ENCODE measurements at places on chromosomes 7 and 10.

DNA sequence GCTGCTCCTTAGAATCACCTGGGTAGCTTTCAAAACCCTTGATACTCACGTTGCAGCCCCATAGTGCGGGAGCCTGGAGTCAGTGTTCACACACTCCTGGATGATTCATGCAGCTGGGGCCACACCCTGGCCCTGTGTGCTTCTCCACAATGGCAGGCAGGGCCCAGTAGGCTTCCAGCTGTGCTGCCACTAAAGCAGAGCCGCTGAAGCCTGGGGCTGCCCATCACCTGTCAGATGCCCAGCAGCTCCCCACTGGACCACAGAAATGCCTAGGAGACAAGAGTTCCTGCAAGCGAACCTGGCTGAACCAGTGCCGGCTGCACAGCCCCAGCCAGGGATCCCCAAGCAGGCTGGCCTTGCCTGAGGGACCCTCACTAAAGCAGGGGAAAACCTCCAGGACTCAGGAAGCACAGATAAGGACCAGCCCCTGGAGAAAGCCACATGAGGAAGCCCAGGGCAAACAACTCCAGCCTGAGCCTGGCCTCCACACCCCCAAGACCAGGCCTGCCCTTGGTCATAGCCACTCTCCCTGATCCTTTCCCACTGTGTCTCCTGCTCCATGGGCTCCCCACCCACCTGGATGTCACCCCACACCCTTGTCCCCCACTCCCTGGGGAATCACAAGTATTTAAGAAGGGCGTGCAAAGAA lies 111.9 kb downstream of the GRID1 start:
- DNase-seq = no peak

GRCh38 chr7:159039716-159040115 lies 105.0 kb downstream of the VIPR2 start:
- no peak for DNase-seq

DNA sequence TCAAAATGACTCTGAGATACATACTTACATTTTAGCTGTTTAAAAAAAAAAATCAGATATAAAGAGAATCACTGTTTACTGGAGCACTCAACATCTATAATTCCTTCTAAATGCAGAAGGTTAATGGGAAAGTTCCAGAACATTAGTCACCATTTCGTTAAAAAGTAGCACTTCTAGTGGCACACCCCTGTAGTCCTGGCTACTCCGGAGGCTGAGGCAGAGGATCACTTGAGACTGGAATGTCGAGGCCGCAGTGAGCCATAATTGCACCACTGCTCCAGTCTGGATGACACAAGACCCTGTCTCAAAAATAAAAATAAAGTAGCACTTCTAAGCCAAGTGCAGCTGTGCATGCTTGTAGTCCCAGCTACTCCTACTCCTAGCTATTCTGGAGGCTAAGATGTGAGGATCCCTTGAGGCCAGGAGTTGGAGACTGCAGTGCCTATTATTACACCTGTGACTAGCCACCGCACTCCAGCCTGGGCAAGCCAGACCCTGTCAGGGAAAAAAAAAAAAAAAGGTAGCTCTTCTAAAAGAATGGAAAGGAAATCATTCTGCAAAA lies 2.2 kb downstream of the FGFBP3 start:
- DNase-seq = no peak

GRCh38 chr7:50853311-50853710 lies 70.6 kb upstream of the GRB10 start:
- no peak for DNase-seq

DNA sequence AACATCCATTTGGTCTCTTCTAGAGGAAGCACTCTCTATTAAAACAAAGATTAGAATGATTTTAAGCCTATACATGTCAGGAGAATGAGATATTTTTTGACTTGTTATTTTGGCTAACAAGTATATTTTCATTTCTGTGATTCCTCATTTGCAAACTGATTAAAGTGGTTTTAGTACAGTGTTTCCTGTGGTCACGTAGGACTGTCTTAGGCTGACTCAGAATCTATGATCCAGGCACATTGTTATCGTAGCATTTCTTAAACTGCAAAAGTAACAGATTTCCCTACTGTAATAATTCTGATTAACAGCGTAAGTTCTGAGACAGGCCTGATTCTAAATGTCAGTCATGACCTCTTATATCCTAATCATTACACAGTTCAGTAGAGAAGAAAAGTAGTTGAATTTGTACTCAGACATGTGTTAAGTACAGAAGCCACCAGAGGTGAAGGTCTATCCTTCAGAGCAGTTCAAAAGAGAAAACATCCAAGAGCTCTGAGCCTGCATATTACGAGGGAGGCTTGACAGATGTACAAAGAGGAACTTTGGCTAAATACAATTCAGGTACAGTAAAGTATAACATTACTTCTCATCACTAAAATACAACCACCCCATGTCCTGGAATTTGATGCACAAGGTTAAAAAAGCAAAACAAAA lies 124.1 kb upstream of the TEX47 start:
- DNase-seq = no peak

GRCh38 chr7:105829681-105830322 lies 46.6 kb downstream of the ATXN7L1 start:
- DNase-seq = no peak

DNA sequence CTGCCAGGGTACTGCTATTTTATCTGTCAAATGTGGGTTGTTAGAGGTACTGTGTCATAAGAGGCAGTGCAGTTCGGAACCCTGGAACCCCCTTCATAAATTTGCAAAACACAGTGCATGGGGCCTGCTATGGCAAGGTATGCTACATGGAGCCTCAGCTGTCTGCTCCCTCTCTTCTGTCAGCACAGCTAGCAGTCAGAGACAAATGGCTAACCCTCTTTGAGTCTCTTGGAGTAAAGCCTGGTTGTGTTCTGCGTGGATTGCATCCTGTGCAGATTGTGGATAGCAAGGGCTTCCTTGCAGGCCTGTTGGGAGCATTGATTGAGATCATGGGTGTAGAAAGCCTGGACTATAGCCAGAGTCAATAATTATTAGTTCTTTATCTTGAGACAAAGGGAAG lies 397.8 kb downstream of the AUTS2 start:
- no peak for DNase-seq

GRCh38 chr10:117535298-117536071 lies 7.1 kb upstream of the EMX2 start:
- no peak for DNase-seq

GRCh38 chr7:115812794-115813193 lies 217.8 kb downstream of the TFEC start:
- no peak for DNase-seq

- no peak for DNase-seq
Observed at GRCh38 chr10:972763-973162, 15.5 kb upstream of the GTPBP4 start.

DNA sequence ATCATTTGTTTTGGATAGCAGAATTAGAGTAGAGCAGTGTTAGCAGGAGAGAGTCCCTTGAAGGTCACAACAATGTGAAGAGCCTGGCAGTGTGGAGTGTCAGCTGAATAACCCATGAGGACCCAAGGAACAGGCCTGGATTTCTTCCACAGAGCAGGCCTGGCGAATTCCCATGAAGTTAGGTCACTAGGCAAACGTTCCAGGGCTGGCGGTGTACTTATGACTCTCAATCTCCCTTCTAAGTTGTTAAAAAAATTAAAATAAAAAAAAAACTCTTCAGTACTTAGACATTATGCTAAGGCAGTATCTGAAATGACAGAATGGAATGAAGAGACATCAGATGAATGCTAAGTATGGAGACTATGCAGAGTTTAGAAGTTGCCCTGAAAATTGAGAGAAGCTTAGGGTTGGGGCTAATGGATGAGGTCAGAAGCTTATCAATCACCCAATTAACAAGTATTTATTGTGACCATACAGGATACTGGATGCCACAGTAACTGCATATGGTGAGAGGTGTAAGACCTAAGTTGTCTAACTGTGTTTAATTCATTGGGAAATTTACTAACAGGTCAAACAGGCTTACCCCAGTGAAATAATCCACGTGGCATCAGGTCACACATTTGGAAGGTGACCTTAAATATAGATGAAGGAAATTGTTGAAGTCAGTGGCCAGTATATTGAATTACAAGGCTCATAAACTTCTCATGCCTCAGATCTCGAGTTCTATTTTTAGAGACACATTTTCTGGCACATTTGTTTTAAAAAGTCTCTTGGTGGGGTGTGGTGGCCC lies 126.2 kb upstream of the NRP1 start:
- no peak for DNase-seq

DNA sequence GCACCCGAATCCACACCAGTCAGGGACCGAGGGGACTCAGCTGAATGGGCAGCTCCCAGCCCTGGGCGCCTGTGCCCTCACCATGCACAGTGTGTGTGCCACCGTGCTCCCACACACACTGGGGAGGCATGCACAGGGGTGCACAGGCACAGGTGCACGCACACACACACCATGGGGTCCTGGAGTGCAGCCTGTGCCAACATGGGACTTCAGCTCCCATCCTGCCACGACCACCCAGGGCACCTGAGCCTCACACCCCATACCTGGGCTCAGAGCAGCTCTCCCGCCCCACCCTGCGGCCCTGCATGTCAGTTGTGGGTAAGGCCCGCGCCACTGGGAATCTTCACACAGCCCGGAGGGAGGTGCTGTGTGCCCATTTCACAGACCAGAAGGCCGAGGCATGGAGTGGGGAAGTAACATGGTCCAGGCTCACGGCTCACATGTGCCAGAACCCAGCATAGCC lies 8.0 kb downstream of the ELFN1 start:
- no peak for DNase-seq

DNA sequence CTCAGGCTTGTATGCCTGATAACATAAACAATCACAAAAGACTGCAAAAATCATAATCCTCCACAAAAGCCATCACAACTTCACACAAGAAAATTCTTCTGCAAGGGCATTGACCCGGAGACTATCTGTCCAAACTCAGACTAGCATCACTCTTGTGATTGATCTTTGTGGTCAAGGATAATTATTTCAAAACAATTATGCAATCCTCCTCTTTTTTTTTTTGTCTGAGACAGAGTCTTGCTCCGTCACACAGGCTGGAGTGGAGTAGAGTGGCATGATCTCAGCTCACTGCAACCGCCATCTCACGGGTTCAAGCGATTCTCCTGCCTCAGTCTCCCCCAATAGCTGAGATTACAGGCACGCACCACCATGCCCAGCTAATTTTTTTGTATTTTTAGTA lies 22.2 kb downstream of the CDNF start:
- no peak for DNase-seq

DNA sequence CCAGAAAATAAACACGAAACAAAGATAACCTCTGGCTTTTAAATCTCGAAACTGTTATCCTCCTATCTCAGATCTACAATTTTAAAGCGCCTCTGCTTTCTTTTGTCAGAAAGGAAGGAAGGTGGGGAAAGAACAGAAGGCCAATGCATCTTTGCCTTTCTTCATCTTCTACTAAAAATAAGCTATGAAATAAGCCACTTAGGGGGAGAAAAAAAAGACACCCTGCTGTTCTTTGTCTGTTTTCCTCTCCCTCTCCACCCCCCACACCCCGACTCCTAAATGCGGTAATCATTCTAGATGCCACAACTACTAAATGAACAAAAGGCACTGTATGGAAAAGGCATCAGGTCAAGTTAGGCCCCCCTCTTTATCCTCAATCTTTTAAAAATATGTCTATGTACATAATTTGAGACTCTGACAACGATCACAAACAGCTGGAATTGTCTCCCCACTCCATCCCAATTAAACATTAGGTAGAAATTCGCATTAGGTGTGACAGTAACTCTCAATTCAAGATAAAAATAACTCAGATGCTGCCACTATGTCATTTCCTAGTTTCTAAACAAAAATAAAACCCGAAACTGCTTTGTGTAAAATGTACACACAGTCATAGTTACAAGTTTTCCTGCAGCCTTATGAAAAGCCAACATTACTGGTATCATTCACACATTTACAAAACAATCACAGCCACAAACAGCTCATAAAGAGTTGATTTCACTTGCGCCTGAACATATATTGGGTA lies 2.4 kb downstream of the UBE2H start:
- DNase-seq = peak; percentile 35

- no peak for DNase-seq
Observed at GRCh38 chr7:104926601-104927041, 87.4 kb upstream of the KMT2E start.

DNA sequence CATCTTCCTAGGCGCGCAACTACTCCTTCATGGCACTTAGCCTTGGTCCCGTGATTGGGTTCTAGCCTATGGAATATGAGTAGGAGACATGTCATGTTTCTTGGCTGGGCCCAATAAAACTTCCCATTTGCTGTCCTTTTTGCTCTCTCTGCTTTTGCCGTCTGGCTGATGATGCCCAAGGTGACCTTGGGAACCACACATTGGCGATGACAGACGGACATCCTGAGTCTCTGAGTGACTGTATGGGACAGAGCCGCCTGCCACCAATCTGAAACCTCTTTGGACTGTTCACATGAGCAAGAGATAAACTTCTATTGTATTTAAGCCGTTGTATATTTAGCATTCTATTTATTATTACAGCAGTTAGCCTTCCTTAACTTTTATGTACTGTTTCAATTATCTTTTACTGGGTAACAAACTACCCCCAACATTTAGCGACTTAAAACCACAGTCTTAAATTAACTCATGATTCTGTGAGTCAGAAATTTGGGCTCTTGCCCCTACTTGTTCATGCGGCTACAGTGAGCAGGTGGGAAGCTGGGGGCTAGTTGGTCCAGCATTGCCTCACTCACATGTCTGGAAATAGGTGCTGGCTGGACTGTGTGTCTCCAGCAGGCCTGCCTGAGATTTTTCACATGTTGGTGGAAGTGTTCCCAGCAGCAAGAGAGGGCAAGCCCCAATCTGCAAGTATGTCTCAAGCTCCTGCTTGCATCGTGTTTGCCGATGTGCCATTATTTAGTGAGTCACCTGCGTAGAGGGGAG lies 71.7 kb downstream of the NOD1 start:
- DNase-seq = no peak

- no peak for DNase-seq
Observed at GRCh38 chr10:44865289-44865671, 45.9 kb upstream of the TMEM72 start.
